ENCODE measurements at places on chromosomes 7 and 10. TPM values are rescaled to one million over a fixed set of nuclear protein-coding genes. Genes with fewer than 3 reads are reported as not detected.

Gene DLX6
- total RNA-seq, result not detected

Gene ZNF25
- total RNA-seq, result 2.7 TPM

Gene FAM241B
- 19.0 TPM for total RNA-seq

Gene HOXA1
- total RNA-seq, result 3.6 TPM

Gene PLEKHS1
- not detected for total RNA-seq

Gene GRID2IP
- not detected for total RNA-seq

Gene MKI67
- 80.7 TPM for total RNA-seq

Gene MDFIC
- total RNA-seq, result 26.5 TPM

Gene MYL10
- not detected for total RNA-seq

Gene EPO
- not detected for total RNA-seq

Gene ABCB4
- not detected for total RNA-seq

Gene SEC61G
- 398 TPM for total RNA-seq
